Chondrocyte (in vitro differentiated cells): ENCODE measurements at places on chromosomes 7 and 10.

DNA sequence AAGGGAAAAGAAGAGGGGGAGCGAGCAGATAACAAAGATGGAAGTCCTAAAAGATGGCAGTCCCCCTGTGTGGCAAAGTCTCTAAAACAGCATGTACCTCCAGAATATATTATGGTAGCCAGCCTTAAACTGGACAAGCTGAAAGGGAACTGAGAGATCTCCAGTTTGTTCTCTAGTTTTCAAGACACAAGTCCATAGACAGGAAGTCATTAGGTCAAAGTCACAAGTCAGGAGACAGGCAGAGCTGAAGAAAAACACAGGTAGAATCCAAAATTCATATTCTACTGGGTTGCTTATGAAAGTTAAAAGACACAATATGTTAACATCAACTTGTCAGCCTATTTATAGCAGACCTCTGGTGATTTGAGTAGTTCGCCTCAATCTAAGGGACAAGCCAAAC lies 38.7 kb downstream of the FAM107B start:
- no peaks in the 10 kb centered on the region for H3K36me3 ChIP-seq
- H3K27ac ChIP-seq: peak overlapping the region; percentile 98
- DNase-seq: no peak

GRCh38 chr7:1423264-1423811 lies 35.9 kb downstream of the MICALL2 start:
- no peak for DNase-seq
- H3K27ac ChIP-seq: no peak overlapping the region
- peaks cover 3% of the 10 kb centered on the region for H3K4me1 ChIP-seq
- no peak overlapping the region for H3K4me3 ChIP-seq
- peaks cover 14% of the 10 kb centered on the region for H3K27me3 ChIP-seq

GRCh38 chr10:61669161-61669725 lies 6.5 kb downstream of the CABCOCO1 start:
- H3K27me3 ChIP-seq: no peaks in the 10 kb centered on the region
- H3K4me1 ChIP-seq: no peaks in the 10 kb centered on the region
- no peak overlapping the region for H3K4me3 ChIP-seq
- H3K36me3 ChIP-seq: no peaks in the 10 kb centered on the region

DNA sequence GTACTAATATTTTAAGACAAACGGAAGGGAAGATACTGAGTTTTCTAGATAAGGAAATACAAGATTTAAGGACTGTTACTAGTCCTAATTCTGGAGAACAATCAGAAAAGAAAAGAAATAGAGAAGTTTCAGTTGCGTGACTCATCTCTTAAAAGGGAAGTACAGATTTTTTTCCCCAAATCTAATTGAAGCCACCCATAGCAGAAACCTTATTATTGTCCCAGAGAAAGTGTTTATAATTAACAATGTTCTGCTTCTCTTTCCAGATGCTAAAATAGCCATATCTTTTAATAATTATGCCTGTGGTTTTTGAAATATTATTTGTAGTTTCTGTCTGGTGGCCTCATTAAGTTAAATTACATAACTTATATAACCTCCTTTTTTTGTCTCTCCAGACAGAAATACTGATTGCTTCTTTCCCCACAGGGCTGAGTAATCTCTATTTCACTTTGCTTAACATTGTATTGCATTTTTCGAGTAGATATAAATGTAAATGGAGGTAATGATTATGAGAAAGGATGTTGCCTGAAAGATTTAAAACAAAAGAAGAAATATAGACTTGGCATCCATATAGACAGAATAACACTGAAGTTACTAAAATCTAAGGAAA lies 240.7 kb upstream of the MBL2 start:
- no peak overlapping the region for H3K4me3 ChIP-seq
- DNase-seq: no peak
- no peaks in the 10 kb centered on the region for H3K36me3 ChIP-seq

DNA sequence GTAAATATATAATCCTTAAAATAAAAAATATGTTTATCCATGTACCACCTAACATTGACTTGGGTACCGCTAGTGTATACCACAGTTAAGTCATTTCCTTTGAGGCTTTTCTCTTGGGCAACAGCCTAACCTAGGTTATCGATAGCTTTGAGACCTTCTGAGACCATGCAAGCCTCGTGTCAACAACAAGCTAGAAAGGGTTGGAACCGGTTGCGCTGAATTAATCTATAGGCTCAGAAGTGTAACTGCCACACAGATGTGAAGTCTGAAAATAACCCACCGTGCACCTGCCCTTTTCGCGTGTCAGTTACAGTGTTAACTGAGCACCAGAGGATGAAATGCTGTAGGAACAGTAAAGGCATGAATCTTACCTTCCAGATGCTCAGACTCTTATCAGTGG lies 59.8 kb downstream of the ARID5B start:
- no peaks in the 10 kb centered on the region for H3K27me3 ChIP-seq
- peaks cover 69% of the 10 kb centered on the region for H3K4me1 ChIP-seq
- peaks cover 3% of the 10 kb centered on the region for H3K36me3 ChIP-seq
- H3K27ac ChIP-seq: no peak overlapping the region
- DNase-seq: no peak
- H3K4me3 ChIP-seq: no peak overlapping the region

- H3K4me1 ChIP-seq: peaks cover 45% of the 10 kb centered on the region
- no peaks in the 10 kb centered on the region for H3K27me3 ChIP-seq
- no peaks in the 10 kb centered on the region for H3K36me3 ChIP-seq
- H3K4me3 ChIP-seq: no peak overlapping the region
- peak overlapping the region; percentile 18 for H3K27ac ChIP-seq
Observed at GRCh38 chr10:114356751-114357514, 47.4 kb downstream of the AFAP1L2 start.

- H3K27me3 ChIP-seq: peaks cover 11% of the 10 kb centered on the region
- no peaks in the 10 kb centered on the region for H3K4me1 ChIP-seq
- no peak for DNase-seq
- H3K36me3 ChIP-seq: peaks cover 3% of the 10 kb centered on the region
- H3K27ac ChIP-seq: no peak overlapping the region
Observed at GRCh38 chr10:43794181-43794815, 145.6 kb upstream of the ZNF32 start.

DNA sequence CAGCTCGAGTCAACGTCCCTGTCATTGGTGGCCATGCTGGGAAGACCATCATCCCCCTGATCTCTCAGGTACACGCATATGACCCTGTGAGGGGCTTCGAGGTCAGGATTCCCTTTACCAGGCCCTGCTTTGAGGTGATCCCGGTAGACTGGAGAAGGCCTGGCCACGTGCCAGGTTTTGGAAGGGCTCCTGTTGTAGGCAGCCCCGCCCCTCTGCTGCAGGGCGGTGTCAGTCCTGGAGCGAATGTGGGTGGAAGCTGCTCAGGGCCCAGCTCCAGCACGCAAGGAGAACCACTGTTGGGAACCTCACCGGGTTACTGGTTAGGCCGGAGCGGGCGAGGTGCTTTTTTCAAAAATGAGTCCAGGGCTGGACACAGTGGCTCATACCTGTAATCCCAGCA lies 15.6 kb downstream of the MDH2 start:
- peaks cover 10% of the 10 kb centered on the region for H3K4me1 ChIP-seq
- no peak for DNase-seq
- H3K36me3 ChIP-seq: peaks cover 51% of the 10 kb centered on the region
- H3K27ac ChIP-seq: no peak overlapping the region
- H3K27me3 ChIP-seq: no peaks in the 10 kb centered on the region
- H3K4me3 ChIP-seq: no peak overlapping the region

GRCh38 chr10:54282012-54282411 lies 519.0 kb downstream of the PCDH15 start:
- no peaks in the 10 kb centered on the region for H3K4me1 ChIP-seq
- no peaks in the 10 kb centered on the region for H3K36me3 ChIP-seq
- no peak overlapping the region for H3K4me3 ChIP-seq
- H3K27ac ChIP-seq: no peak overlapping the region
- no peak for DNase-seq

DNA sequence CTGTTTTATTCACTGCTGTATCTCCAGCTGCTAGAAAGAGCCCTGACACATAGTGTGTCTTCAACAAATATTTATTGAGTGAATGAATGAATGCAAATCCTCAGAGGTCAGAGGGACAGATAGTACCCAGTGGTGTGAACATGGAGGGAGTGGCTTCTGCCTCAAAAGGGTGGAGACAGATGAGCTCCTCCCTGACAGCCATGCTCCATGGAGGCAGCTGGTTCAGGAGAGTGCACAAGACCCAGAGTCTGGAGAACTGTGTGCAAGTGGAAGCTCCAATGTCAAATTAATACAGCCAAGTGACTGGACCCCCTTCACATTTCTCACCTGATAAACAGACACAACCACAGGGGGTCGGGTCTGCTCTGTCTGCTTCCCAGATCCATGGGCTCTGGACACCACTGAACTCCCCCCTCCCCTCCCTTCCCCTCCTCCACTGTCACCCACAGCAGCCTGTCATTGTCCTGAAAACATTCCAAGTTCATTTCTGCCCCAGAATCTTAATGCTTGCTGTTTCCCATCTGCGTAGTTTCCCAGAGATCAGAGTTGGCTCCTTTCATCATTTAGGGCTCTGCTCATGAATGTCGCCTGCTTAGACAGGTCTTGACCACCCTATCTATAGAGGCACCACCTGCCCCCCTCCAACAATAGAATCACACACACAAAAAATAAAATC lies 312.9 kb upstream of the PODXL start:
- no peaks in the 10 kb centered on the region for H3K36me3 ChIP-seq
- DNase-seq: no peak
- H3K27ac ChIP-seq: no peak overlapping the region
- no peaks in the 10 kb centered on the region for H3K4me1 ChIP-seq
- H3K4me3 ChIP-seq: no peak overlapping the region

DNA sequence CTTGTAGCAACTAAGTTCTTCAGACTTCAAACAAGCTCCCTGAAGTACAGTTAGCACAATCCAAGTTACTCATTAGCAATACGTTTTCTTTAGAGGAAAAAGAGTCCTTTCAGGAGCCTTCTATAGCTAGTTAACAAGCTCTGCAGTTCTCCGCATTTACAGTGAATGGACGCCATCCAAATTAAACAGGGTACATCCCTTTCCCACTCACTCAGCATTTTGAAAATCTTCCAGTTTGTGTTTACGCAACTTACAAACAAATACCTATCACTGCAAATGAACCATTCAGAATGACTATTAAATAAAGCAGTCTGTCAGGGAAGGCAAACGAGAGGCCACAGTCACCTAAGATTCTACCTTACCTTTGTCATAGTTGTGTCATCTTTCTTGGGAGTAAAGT lies 84.5 kb downstream of the RNF32 start:
- no peaks in the 10 kb centered on the region for H3K36me3 ChIP-seq
- no peaks in the 10 kb centered on the region for H3K4me1 ChIP-seq
- H3K4me3 ChIP-seq: no peak overlapping the region
- no peak for DNase-seq

GRCh38 chr10:33858326-33858725 lies 523.9 kb upstream of the NRP1 start:
- H3K4me1 ChIP-seq: peaks cover 10% of the 10 kb centered on the region
- no peaks in the 10 kb centered on the region for H3K36me3 ChIP-seq
- DNase-seq: no peak
- H3K27me3 ChIP-seq: no peaks in the 10 kb centered on the region

DNA sequence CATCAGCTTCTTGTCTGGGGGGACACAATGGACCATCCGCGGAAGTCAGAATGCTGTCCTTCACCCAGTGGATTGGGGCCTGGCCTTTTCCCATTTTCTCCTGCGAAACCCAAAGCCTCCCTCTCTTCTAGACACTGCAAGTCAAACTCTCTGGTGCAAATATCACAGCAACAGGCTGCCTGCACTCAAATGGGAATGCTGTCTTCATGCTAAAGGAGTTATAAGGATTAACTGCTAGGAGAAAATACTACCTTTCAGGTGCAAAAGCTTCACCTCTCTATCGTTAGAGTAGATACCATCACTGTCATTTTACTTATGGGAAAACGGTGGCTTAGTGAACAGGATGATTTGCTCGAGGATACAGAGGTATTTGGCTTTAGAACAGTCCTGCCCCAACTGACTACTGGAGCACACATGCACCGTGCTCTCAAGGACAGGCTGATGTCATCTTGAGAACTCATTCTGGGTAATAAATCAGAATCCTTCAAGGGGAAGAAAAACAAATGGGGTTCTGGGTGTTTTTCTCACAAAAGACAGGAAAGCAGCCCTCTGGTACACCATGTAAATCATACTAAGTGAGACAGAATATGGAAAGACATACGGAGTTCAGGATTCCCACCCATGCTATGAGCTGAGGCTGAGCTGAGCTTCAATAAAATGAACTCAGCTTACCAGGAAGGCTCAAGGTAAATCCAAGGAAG lies 100.9 kb downstream of the SAMD9 start:
- peaks cover 51% of the 10 kb centered on the region for H3K4me1 ChIP-seq
- peak overlapping the region; percentile 92 for H3K27ac ChIP-seq
- no peaks in the 10 kb centered on the region for H3K36me3 ChIP-seq
- DNase-seq: no peak
- H3K27me3 ChIP-seq: no peaks in the 10 kb centered on the region

DNA sequence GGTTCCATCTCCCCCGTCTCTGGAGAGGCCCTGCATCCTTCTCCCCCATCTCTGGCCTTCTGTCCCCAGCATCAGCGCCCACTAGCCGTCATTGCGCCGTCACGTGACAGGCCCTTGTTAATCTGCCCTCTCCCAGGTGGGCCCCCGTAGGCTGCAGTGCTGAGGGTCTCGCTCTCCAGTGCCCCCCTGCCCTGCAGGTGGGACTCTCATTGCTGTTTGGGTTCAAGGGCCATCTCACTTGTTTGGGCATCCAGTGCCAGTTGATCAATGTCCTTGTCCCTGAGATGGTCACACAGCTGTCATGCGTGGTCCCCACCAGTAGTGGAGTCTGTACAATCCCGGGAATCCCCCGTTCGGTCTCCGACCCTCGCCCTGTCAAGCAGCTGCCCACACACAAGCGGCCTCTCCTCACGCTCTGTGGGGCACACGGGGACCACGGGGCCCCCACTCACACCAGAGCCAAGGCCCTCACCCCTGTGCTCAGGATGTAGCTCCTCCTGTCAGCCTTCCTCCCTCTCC lies 114.0 kb downstream of the INPP5A start:
- H3K27me3 ChIP-seq: no peaks in the 10 kb centered on the region
- H3K36me3 ChIP-seq: peaks cover 6% of the 10 kb centered on the region
- no peak overlapping the region for H3K27ac ChIP-seq
- no peak overlapping the region for H3K4me3 ChIP-seq

GRCh38 chr10:125015356-125015944 lies 73.5 kb downstream of the ZRANB1 start:
- H3K4me3 ChIP-seq: no peak overlapping the region
- DNase-seq: no peak
- no peak overlapping the region for H3K27ac ChIP-seq
- no peaks in the 10 kb centered on the region for H3K27me3 ChIP-seq
- H3K36me3 ChIP-seq: peaks cover 9% of the 10 kb centered on the region

- peak overlapping the region; percentile 28 for H3K27ac ChIP-seq
- H3K4me1 ChIP-seq: peaks cover 34% of the 10 kb centered on the region
- peaks cover 3% of the 10 kb centered on the region for H3K36me3 ChIP-seq
Observed at GRCh38 chr7:35646289-35647023, 48.5 kb downstream of the HERPUD2 start.
